ENCODE measurements at places on chromosomes 11 and 22.

DNA sequence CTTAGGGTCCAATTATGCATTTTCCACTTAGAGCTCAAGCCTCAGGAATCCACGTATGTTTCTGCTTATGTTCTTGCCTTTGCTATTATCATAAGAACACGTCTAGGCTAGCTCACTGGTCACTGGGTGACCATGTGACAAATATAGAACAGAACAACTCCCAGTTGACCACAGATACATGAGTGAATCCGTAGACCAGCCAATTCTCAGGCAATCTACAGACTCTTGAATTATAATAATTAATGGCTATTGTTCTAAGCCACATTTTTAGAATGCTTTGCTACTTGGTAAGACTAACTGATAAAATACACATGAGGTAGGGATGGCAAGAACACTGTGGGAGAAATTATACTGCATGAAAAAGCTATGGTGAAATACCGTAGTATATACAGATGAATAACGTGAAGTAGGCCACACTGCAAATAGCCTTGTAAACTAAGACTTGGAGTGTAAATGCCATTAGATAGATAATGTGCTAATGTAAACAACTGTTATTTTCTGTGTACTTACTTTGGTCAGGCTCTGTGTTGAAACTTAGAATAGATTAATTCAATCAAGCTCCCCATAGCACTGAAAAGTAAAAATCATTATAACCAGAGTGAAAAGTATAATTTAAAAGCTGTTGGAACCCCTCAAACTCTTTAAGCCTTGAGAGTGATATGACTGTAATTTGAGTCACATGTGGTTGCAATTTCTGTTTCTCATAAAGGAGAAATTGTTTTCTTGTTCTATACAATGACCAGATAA lies 366.2 kb upstream of the CCDC179 start:
- DNase-seq: no peak

- DNase-seq: no peak
These were observed 412.3 kb downstream of the BRD1 start for GRCh38 chr22:49415151-49415951.

DNA sequence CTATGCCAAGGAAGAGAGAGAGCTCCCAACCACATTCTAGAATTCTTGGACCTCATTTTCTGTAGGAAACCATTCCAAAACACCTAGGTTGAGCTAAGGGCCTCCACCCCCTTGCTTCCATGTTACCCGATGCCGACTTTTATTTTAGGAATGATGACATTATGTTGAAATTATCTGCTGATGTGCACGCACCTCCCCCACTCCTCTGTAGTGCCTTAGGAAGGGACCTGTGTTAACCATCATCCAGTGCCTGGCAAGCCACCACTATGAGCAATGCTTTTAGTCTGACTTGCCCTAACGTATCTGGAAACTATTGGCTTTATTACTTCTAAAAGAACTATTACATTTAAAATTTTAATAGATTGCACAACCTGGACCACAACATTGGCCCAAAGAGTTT lies 42.1 kb downstream of the NCAPD3 start:
- DNase-seq: peak; percentile 79

GRCh38 chr11:64747961-64748665 lies 4.2 kb upstream of the RASGRP2 start:
- DNase-seq: peak; percentile 72

GRCh38 chr11:75158696-75159150 lies 7.8 kb downstream of the SLCO2B1 start:
- no peak for DNase-seq

Data from AG09309 (cell line).